T-helper 2 cell (primary cell): ENCODE measurements at places on chromosomes 5 and 9.

DNA sequence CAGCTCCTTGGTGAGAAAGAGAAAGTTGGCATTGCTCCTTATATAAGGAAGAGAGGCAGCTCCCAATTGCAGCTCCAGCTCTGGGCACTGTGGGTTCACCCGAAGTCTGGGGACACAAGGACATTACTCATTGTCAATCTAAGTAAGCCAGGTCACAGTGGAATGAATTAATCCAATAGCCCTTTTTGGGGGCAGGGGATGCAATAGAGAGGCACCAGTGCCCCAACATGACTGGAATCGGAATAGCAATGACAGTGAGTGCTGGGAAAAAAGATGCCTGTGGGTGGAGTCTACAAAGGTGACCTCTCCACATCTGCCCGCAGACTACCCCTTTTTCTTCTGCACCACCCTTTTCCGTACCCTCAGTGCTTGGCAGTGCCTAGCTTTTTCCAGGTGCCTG, 11.1 kb upstream of the NEUROG1 start:
- DNase-seq: no peak

GRCh38 chr9:126516936-126517832, 96.5 kb upstream of the LMX1B start:
- peak; percentile 53 for DNase-seq

DNA sequence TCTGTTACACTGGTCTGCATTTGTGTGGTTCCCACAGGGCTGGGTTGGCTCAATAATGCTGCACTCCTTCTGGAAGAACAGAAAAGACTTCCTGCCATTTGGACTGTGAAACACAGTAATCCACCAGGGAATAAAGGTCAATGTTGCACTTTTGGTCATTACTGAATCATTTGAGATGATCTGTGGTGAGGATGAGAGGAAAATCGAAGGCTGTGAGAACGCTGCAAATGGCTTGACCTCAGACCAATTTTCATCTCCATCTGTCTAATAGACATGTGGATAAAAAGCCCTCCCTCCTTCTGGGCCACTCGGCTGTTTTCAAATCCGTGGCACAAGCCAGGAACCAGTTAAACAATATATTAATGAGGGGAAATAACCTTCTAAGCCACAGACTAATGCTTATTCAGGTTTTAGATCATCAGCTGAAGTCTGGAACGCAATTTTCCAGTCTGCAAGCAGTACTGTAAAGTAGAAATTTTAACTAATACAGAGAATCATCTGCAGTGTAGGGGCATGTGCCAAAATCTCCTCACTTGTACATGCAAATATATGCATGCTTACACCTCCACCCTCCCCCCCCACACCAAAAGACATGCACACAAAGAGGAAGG, 20.2 kb downstream of the TLE1 start:
- DNase-seq: no peak

GRCh38 chr9:82184524-82184923, 196.0 kb downstream of the SPATA31D1 start:
- no peak for DNase-seq

- no peak for DNase-seq
Measured at GRCh38 chr5:135028791-135029476, 5.1 kb downstream of the PITX1 start.

DNA sequence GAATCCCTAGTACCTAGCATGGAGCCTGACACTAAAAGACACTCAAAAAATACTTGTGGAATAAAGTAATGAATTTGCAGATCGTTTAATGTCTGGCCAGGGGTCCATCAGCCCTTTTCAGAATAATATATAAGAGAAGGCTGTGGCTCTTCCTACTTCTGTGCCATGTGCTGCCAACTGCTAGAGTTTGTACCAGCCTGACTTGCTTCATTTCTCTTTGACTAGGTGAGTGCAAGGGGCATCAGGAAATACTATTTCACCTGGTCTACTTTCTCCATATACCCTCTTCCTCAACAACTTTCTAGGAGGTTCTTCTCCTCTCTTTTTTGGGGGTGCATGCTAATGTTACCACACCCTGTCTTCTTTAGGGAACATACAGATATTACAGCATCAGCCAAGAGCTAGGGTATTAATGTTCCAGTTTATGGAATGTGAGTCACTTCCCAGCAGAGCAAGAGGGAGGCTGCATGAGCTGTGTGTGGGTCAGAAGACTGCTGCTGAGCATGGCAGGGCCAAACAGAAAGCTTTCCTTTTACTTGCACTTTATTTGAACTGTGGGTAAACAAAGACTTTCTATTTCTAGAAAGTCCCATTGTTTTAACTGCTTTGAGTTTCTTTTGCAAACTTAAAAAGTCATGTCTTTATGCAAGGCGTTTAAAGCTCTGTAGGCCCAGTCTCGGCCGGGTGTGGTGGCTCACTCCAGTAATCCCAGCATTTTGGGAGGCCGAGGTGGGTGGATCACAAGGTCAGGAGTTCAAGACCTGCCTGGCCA, 158.9 kb downstream of the ADAMTSL1 start:
- DNase-seq: no peak

- no peak for DNase-seq
Measured at GRCh38 chr5:19002111-19002510, 985.9 kb downstream of the CDH18 start.

DNA sequence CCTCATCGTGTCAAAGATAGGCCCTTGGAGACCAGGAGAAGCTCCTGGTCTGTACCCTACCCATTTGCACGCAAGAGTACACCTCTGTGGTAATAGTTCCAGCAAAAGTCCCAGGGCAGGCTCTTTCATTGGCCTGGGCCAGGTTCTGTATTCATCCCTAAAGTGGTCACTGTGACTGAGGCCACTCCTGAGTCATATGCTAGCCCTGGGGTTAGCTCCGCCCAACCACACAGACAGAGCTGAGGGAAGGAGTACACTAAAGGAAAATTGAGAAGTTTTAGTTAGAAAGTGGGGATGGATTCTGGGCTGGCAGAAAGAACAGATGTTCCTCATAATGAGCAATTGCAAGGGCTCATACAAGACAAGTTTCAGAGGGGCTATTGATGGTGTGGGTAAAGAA, 206.7 kb downstream of the ARHGAP26 start:
- DNase-seq: no peak

DNA sequence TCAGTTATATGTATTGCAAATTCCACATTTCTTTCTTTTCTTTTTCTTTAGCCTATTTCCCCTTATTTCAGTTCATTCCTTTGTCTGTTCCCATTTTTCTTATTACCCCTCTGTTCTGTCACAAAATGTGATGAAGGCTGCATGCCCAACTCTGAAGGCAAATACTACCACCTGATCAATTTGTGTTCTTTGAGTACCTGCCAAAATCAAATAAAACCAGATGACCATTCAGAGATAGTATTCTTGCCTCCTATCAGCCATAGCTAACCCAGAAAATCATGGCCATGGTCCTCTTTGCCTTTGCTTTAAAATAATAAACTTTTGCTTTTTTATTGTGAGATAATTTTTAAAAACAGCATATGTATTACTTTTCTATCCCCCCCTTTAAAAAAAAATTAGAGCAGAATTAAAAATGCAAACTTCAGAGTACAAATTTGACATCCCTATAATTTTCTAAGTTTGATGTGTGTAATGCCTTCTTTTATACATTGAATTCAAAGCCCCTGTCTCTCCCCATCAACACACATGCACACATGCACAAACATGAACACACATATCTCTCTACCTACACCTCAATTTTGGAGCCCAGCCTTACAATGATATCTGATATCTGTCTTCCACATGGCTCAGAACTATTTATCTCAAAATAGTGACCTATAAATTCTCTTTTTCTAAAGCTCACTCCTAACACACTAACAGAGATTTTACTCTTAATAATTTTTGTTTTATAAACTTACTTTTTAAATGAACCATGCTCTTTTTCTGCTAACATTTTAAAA, 3.5 kb downstream of the RFESD start:
- no peak for DNase-seq

DNA sequence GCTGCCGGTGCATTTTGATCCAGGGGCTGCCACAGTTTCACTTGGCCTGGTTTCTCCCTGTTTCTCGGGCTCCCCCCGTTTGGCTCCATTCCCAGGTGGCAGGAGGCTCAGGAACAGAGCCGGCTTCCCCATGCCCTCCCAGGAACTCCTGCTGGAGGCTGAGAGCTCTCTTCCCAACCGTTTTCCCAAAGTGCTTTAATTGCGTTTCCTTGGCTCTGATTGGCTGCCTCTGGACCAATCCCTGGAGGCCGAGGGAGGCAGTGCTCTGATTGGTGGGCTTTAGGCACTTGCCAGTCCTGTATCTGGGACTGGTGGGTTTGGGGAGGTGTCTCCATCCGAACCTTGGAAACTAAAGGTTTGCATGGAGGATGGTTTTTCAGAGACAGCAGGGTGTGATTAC, 4.9 kb downstream of the TSPAN17 start:
- DNase-seq: no peak

DNA sequence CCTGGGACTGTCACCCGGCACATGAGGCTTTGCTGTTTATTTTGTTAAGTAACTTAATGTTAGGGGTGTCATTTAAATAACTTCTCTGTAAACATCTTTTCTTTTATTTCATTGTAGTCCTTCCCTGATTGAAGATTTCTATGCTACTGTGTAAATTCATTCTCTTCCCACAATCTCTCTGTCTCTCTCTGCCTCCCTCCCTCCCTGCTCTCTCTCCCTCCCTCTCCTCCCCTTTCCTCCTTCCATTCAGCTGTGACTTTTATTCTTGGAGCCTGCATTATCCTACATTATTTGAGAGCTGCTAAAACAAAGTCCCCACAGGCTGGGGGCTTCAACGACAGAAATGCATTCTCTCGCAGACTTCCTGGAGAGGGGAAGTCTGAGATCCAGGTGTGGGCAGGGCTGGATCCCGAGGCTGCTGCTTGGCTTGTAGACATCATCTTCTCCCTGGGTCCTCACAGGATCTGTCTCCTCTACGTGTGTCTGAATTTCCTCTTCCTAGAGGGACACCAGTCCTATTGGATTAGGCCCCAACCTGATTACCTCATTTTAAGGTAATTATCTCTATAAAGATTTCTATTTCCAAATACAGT, 18.4 kb downstream of the UBE2QL1 start:
- no peak for DNase-seq

DNA sequence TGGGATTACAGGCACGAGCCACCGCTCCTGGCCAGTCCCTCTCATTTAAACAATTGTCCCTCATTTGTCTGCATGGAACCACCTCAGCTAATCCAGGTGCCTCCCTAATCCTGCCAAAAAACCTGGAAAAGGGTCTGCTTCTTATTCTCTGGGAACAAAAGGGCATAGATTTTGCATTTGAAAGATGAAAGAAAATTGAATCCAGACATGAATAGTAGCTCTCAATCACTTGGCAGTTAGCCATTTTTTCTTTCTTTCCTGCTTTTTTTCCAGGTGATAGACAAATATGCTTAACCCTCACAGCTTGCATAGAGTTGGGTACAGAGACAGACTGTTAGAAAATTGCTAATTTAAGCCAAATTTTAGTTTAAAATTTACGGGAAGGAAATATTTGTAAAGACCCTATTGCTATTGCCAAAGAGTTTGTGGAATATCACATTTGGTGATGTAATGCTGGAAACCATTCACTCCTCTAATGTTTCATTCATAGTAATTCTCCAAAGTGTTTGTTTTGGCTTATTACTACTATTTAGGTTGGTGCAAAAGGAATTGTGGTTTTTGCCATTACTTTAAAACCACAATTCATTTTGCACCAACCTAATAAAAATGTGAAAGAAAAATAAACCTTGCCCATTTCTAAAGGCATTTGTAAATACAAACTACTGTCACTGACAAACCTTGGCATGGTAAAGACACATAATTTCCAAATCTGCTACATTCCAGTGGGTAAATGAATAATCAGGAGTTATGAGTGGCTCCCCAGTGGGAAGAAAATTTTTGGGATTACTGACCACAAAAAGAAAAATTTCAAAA, 80.5 kb upstream of the JAK2 start:
- DNase-seq: no peak

- no peak for DNase-seq
Measured at GRCh38 chr9:72935595-72935994, 17.3 kb downstream of the ALDH1A1 start.

DNA sequence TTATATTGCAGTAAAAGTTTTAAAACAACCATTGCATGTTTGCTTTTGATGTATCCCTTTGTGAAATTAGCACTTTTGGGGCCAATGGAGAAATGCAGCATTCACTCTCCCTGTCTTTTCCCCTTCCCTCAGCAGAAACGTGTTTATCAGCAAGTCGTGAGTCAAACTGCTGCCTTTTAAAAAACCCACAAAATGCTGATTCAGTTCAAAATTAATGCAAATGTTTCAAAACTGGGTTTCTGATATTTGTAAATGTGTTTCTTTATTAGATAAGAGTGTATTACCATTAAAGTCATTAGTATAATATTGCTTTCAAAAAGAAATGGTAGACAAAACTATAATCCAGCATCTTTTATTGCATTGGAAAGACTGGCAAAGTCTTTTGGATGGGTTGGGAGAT, 47.3 kb downstream of the RAD23B start:
- no peak for DNase-seq

DNA sequence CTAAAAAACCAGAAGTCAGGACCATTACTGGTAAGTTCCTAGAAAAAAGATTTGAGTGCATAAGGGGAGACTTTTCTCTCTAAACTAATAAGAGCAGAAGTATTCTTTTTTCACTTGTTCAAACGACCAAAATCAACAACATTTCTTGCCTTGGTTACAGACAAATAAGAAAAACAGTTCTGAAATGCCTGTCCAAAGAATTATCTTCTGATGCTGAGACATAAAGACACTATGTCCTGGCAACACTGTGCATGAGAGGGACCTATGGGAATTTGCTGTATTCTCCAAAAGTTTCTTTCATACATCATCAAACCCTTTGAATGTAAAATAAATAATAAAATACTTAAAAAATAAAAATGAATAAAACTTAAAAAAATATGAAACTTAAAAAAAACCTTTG, 50.4 kb downstream of the ZNF474 start:
- DNase-seq: no peak

- no peak for DNase-seq
Measured at GRCh38 chr5:119307170-119307569, 48.6 kb upstream of the TNFAIP8 start.

DNA sequence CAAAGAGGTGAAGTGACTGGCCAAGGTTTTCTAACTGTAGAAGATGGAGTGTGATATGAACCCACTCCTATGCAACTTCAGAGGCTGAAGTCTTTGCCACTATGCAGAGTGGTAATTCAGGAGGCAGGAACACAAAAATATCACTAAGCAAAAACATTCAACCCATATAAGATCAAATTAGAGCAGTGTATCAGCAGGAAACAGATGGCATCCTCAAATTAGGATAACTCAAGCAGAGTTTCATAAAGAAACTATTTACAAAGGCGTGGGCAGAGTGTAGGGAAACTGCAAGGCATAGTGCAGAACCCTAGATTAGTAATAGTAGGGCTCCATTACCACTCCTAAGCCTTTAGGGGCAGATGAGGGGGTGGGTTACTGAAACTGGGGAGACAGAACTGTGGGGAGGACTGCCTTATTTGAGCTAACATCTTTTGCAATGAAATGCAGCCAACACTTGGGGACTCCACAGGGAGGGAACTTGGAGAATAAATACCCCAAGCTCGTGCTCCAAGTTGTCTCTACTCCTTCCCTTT, 72.2 kb downstream of the PTTG1 start:
- DNase-seq: no peak
